ENCODE measurements at places on chromosomes 11 and 22.
A peak's percentile ranks its signal among the peaks of the same experiment; 100 is the strongest.

DNA sequence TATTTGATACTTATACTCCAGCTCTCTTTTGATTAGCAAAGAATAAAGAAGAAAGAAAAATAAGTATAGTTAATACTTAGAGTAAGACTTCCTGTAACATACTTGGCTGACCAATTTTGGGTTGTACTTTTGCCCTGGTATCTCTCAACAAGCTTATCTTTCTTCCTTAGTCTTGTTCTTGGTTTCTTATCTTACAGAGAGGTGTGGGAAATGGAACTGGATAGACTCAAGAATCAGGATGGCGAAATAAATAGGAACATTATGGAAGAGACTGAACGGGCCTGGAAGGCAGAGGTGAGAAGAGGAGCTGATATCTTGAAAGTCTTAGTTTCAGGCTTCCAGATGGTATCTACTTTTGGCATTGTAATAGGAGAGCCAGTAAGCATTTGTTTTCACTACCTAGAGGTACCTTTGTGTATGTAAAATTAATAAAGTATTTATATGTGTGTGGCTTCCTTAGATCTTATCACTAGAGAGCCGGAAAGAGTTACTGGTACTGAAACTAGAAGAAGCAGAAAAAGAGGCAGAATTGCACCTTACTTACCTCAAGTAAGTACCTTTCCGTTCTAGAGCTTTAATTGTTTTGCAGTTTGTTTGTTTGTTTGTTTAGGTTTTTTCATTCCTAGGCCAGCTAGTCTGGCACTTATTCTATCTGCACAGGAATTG lies 11.3 kb upstream of the BACE1-AS start:
- no peak for DNase-seq

DNA sequence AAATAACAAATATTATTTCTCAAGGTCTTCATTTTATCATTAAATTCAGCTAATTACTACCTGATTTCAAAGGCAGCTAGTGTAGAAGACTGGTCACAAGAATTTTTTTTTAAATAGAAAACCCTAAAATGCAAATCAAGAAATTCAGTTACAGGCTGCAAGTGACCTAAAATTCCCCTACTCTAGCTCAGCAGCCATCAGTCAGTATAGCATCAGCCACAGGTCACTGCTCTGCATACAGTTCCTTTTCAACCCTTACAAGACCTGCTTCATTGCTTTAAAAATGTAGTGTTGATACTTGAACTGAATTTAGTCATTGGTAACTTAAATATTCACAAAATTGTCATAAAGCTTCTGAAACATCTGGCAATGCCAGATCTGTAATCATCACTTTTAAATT lies 9.5 kb upstream of the B3GNT6 start:
- no peak for DNase-seq

GRCh38 chr11:28632338-28632737 lies 524.1 kb downstream of the METTL15 start:
- DNase-seq = no peak

GRCh38 chr11:8719211-8719649 lies 36.6 kb downstream of the RPL27A start:
- DNase-seq = no peak

- no peak for DNase-seq
Measured at GRCh38 chr11:74777877-74778276, 29.2 kb downstream of the RNF169 start.

- no peak for DNase-seq
Measured at GRCh38 chr11:8342821-8343681, 79.4 kb upstream of the LMO1 start.

GRCh38 chr11:71505001-71505400 lies 22.1 kb upstream of the KRTAP5-7 start:
- peak; percentile 28 for DNase-seq

GRCh38 chr22:37258753-37259401 lies 14.8 kb upstream of the RAC2 start:
- DNase-seq = no peak

- DNase-seq = no peak
Measured at GRCh38 chr11:2511421-2512369, 66.9 kb downstream of the KCNQ1 start.

DNA sequence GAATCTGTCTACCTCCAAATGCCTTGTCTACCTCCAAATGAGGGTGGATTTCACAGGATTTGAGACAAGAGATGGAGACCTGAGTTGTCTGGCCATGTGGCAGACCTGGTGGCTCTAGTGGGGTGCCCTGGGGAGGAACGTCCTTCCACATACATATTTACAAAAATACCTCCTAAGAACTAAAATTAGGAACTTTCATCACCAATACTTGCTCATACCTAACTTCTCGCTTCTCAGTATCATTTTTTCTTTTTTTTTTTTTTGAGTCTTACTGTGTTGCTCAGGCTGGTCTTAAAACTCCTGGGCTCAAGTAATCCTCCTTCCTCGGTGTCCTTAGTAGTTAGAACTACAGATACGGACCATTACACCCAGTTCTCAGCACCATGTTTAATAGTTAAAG lies 117.9 kb downstream of the MED15 start:
- no peak for DNase-seq

DNA sequence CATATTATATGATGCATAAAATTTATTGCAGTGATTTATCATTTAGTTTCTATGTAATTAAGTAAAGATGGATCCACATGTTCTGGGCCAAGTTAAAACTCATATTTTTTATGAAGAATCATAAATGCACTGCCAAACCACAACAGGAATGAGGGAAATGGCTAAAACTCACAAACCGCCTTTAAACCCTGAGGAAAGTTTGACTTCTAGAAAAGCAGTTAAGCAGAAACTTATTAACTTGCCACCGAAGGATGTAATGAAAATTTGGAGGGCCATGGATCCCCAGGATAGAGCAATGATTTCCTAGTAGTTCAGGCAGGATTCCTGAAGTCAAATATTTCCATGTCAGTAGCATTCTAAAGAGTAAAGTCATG lies 218.3 kb upstream of the CTSC start:
- no peak for DNase-seq

- DNase-seq = peak; percentile 17
Measured at GRCh38 chr11:66595245-66595904, 2.4 kb downstream of the CCS start.

DNA sequence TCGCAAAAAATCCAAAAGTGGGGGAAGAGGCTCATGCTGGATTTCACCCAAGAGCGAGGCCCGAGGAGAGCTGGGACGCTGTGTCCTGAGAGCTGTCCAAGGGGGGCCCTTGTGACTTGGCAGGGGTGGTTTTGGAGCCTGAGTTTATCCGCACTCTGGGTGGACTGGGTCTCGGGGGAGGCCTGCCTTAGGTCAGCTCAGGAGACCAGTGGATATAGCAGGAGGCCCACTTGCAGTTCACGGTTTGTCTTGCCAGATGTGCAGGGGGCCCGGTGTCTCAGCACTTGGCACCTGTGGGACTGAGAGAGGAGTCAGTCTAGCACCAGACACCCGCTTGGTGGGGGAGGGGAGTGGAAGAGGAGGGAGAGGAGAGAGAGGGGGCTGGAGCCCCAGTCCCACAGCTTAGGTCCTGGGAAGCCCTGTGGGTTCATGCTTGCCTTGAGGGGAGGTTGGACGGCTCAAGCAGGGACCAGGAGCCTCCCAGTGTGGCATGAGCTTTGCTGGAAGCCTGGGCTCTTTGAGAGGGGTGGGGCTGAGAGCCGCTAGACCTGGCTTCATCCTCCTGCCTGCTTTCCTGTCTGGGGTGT lies 33.4 kb downstream of the PARVB start:
- no peak for DNase-seq

GRCh38 chr11:15699978-15700377 lies 585.3 kb downstream of the INSC start:
- no peak for DNase-seq

DNA sequence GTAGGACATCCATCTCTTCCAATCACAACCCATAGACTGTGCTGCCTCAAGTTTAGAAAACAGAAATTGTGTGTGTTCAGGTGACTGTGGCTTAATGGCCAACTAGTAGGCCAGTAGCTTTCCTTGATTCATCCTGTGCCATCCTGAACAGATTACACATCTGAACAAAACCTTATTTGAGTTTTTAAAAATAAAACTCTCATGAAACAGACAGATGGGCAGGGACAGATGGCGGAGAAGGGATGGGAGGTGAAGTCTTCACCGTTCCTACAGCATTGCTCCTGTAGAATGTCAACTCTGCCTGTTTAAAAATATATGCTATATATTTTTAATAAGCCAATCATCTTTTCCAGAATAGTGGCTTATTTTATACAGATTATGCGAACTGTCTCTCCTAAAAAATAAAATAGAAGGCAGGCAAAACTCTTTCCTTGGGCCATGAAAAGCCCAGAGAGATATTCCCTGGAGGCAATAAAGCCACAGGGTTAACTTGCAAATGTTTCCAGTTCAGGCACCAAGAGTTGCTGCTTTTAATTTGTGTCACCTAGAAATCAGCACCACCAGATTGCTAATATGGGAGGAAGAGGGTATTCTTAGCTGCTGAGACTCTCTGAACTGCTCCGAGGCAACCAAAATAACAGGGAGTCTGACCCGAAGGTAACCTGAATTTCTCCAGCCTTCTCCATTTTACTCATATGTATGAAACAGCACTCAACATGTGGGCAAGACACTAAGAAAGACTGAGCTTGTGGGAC lies 861.2 kb downstream of the OPCML start:
- DNase-seq = no peak

GRCh38 chr11:66042227-66042995 lies 6.5 kb downstream of the GAL3ST3 start:
- DNase-seq = no peak

DNA sequence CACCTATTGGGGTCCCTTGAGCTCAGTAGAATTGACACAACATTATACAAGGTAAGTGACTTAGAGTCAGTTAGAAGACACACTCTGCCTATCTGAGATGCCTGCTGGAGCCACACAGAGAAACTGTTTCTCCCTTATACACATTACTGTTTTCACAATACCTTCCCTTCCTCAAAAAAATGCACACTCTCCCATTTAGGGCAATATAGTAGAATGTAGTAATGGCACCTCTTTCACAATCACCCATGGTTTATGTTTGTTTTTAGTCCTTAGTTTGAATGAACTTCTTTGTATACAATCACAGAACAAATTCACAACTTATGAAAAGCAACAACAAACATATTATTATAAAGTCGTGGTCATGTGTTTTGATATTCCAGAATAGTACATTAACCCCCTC lies 14.3 kb downstream of the OR52H1 start:
- DNase-seq = no peak

GRCh38 chr22:50243685-50244419 lies 971 bp downstream of the TUBGCP6 start:
- no peak for DNase-seq

GRCh38 chr11:6586434-6587359 lies 16.7 kb downstream of the RRP8 start:
- DNase-seq = no peak

- no peak for DNase-seq
Measured at GRCh38 chr22:29541845-29542244, 11.7 kb downstream of the THOC5 start.

DNA sequence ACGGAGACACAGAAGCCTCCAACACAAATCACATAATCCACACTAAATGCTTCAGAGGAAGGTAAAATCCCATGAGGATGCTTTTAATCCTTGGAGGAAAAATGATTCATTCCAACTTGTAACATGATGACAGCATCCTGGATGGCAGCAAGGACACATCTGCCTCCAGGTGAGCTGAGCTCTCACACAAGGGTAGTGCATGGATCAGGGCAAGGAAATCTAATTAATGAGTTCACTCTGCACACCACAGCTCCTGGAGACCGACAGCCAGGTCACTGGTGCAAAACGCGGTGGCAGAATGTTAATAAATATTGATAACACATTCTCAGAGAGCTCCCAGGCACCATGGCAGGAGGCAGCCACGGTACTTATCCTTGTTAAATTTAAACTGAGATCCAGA lies 40.3 kb upstream of the CYP2D6 start:
- no peak for DNase-seq

GRCh38 chr11:10309163-10310093 lies 4.6 kb downstream of the ADM start:
- peak; percentile 11 for DNase-seq

DNA sequence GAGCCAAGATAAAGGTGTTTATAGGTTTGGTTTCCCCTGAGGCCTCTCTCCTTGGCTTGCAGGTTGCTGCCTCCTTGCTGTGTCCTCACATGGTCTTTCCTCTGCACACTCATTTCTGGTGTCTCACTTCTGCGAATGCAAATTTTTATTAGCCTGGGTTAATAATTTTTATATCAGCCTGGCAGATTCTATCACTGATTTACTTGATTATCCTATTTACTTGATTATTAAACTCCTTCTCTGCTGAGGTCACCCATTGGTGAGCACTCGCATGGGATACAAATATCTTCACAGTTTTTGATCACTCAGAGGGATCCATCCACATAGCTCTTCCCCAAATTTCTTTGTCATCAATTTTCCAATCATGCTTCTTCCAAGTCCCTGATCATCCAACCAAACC lies 90.9 kb upstream of the IGLL5 start:
- no peak for DNase-seq

DNA sequence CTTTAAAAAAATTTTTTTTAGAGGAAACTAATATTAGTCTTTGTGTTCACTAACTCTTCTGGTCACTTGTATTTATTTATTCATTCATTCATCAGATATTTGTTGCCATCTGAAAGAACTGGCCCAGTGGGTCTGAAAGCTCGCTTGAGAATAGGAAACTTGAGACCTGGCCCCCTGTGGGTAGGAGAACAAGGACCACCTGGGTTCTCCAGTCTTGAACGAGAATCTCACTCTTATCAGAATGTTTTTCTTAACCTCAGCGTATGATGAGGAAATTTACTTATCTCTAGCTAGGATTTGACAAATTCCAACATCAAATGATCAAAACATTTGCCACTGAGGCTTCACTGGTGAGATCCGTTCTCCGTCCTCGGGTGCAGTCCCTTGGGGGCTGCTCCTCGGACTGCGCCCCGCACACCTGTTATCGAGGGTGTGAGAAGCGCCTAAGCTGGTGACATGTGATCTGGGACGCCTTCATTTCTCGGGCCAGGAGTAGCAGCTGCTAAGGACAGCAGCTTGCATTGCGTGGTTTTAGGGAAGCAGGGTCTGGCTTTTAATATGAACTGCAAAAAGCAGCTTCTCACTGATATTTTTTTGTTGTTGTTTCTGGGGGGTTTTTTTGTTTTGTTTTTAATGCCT lies 6.3 kb downstream of the C22orf31 start:
- DNase-seq = no peak
